Cerebellar nuclear complex (tissue), 1 donor: ENCODE measurements at places on chromosomes 3 and 15.

GRCh38 chr3:62128051-62128450, 245.3 kb downstream of the FEZF2 start:
- no peak for DNase-seq

GRCh38 chr3:179726075-179726699, 73.3 kb downstream of the USP13 start:
- no peak for DNase-seq

- no peak for DNase-seq
Observed at GRCh38 chr3:132911741-132912415, 126.3 kb upstream of the TMEM108 start.

DNA sequence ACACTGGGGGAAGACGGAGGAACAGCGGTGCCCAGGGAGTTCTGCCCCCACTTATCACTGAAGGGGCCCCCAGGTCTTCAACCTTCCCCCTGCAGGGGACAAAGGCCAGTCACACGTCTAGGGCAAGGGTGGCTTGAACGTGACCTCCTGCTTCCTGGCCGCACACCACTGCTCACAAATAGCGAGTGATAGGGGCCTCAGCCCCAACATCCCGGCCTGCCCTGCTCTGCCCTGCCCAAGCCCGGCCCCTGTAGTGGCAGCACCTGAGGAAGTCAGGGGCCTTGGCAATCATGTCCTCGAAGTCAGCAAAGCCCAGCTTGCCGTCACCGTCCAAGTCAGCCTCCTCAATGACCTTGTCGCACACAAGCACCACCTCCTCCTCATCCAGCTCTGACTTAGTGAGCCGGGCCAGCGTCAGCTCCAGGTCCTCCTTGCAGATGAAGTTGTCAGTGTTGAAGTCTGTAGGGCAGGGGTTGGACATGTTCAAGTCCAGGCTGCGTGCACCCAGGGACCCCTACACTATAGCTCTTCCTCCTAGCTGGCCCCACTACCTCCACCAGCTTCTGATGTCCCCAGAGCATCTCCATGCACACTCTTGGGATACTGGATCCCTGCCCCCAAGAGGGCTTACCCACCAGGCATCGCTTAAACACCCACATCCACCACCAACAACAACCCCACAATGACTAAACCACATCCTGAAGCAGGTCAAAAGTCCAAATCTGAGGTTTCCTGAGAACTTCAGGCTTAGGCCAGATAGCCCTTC, 13.3 kb downstream of the SH2D7 start:
- DNase-seq, result no peak

- DNase-seq, result no peak
Observed at GRCh38 chr3:156677536-156677935, 3.1 kb downstream of the TIPARP start.

GRCh38 chr3:26962492-26963360, 340.2 kb downstream of the LRRC3B start:
- no peak for DNase-seq

DNA sequence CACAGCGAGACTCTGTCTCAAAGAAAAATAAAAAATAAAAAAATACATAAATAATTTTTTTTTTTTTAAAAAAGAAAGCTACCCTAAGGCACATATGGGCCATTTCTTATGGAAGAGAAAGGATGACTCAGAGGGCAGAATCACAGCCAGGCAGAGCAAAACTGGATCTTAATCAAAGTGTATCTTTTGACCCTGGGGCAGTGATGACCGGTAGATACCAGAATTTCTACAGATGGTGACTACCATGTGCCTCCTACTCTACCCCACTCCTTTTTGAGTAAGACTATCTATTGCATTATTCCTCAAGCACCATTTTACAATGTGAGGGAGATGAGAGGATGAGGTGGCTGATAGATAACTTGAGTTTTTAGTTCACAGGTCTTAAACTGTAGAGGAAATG, 26.0 kb downstream of the TARS3 start:
- DNase-seq, result no peak

GRCh38 chr3:154598166-154598565, 168.2 kb upstream of the GPR149 start:
- DNase-seq, result no peak

DNA sequence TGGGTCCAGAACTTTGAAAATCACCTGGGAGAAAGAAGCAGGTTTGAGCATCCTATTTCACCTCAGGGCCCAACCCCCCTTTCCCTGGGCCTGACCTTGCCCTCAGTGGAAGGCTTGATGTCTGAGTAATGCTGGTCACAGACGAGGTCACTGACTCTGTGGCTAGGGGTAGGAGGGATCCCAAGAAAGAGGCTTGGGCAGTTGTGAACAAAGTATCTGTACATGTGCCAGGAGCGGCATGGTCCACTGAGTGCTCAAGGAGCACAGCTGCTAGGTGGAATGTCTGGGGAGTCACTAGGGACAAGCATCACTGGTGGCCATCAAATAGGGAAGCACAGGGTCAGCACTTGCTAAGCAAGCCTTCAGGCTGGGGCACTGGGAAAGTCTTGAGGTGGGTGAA, 7.3 kb downstream of the CCDC71 start:
- no peak for DNase-seq

DNA sequence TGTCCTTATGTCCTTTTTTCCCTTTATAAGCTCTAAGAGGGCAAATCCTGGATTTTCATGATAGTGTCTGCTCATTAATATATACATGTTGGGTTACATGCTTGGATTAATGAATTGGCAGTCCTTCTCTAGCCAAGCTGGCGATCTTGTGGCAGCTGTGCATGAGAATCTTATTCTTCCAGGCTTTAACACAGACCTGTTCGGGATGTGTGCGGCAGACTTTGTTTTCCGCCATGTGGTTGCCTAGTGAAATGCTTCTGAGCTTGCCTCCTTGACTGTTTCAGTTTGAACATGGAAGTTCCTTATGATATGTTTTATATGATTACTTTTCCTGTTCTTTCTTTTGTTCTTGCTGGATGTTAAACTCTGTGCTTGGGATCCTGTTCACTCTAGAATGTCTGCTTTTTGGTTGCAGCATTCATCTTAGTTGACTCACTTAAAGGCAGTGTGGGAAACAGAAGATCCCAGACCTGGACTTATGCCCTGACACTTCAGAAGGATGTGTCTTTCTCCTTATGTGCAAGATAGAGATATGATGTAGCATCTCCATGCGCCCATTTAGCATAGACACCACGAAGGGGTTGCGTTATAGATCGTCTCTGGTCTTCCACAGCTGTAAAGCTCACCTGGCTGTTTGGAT, 7.2 kb downstream of the CHCHD6 start:
- DNase-seq, result no peak

DNA sequence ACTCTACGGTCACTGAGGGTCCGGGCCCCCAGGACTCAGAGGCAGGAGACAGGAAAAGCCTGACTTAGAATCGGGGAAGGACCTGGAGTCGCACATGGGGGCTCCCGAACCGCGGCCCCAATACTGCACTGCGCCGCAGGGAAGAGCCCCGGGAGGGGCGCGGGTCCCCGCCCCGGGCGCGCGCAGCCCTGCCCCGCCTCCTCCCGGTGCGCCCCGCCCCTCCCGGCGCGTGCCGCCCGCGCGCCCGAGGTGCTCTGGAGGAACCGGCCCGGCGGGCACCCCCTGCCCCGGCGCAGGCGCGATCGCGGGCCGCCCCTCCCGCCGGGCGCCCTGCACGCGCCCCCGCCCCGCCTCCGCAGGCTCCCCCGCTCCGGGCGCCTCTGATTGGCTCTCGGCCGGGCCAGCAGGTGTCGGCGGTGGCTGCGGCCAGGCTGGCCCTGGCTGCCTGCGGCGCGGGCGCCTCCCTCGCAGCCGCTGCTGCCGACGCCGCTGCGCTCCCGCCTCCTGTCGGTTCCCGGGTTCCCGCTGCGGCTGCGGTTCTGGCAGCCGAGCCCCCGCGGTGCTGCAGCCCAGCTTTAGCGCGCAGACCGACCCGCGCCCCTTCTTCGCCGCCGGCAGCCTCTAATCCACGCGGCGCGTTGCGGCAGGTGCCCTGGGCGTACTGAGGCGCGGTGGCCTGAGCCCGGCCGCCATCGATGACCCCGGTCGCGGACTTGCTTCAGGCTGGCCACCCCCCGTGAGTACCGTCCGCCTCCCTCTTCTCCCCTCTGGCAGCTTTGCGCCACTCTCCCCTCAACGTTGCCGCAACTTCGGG, at the start of gene MYRIP:
Gene MYRIP, plus strand, starts transcription at position 429 of the 814 bp plus-strand sequence. CDS start 91,208 bp downstream, outside the sequence.
- no peak for DNase-seq

DNA sequence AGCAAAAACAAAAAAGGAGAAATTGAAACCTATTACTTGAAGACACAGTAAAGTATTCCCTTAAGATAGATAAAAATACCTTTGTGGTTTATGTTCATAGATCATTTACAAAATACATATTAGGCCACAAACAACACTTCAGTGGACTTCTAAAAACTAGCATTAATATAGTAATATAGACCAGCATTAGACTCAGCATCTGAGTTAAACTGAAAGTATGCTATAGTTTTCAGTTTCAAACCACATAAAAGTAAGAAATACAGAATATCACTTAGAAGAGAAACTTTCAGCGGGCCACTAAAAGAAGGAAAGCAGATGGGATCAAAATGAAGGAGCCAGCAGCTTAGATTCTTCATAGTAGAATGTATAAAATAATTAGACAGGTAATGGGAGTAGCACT, 86.6 kb downstream of the MSL2 start:
- DNase-seq, result no peak

DNA sequence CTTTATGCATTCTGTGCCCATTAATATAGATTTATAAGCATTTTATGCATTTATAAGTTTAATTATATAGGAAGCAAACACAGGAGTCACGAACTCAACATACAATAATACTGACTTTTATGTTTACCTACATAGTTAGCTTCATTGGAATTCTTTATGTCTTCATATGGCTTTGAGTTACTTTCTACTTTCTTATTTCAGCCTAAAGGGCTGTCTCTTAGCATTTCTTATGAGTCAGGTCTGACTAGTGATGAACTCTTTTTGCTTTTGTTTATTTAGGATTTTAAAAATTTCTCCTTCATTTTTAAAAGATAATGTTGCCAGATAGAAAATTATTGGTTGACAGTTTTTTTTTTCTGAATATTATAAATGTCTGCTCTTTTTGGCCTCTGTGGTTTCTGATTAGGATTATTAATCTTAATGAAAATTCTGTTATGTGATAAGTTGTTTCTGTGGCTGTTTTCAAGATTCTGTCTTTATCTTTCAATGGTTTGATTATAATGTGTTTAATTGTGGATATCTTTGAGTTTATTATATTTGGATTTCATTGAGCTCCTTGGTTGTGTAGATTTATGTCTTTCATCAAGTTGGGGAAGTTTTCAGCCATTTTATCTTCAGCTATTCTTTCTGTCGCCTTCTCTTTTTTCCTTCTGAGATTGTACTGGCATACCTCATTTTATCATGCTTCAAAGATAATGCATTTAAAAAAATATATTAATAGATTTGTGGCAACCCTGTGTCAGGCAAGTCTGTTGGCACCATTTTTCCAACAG, 54.3 kb downstream of the ATP2C1 start:
- no peak for DNase-seq

GRCh38 chr3:5205165-5205941, 17.8 kb downstream of the EDEM1 start:
- DNase-seq, result no peak

DNA sequence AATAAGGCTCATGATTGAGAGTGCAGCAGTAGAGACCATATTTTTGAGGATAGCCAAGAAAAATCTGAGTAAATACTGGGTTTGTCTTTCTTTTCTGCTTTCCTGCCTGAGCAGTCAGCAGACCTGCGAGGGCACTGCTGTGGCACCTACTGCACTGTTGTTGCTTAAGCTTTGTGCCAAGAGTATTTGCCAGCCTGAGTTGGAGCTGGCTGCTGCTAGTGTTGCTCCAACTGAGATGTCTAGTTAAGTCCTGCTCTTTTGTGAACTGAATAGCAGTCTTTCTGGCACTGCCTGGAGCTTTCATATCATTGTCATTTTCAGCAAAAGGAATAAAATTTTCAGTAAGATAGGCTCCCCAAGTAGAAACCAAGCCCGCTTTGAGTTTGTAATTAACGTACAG, 214.5 kb upstream of the P2RY1 start:
- DNase-seq, result no peak

DNA sequence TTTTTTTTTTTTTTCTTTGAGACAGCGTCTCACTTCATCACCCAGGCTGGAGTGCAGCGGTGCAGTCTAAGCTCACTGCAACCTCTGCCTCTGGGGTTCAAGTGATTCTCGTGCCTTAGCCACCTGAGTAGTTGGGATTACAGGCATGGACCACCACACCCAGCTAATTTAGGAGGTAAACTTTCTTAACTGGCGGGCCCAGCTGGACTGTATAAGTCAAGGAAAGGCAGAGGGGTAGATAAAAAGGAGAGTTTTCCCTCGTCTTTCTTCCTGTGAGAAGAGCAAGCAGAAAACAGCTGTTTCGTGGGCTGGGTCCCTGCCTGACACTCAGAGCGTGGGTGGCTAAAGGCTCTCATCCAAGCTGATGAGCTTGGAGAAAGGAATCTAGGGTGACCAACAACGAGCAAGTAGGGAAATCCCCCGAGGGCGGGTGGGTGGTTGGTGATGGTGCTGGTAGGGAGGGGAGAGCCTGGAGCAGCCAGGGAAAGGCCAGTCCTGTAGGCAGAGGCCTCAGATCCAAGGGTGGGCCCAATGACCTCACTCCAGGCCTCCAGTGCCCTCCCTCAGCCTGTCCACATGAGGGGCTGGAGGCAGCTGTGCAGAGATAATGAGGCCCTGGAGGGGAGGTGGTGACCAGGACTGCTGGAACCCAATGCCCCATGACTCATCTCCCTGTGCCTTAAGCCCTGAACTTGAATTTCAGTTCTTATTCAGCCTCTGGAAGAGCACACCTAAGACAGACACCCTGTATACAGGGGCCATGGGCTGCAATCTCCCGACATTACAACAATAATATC, 43.1 kb upstream of the LIMD1 start:
- no peak for DNase-seq

DNA sequence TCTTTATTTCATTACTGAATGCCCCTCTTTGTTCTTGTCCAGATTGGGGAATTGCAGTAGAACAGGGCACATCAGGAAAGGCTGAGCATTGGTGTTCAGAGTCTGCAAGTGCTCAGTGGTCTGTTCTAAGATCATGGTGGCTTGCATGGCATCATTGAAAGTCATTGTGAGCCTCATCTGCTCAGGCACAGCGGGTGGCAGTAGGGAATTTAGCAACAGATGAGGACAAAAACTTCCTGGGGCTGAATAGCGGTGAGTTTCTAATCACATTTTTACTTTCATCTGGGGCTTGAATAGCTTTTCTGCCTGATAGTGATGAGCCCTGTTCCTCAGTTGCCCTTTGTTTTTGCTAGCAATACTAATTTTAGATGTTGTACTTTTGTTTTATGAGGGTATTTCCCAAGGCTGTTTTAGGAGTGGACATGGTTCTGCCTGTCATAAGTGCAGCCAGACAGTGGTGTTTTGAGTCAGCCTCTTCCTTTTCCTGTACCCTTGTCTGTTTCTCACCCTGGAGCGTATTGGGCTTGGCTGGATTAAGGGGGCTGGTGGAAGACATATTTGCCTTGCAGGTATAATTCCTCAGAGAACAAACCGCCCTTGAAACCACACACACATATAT, 127.2 kb upstream of the IL12A start:
- DNase-seq, result no peak
